LNCaP clone FGC (cell line): ENCODE measurements at places on chromosomes 5 and 9.
A peak's percentile ranks its signal among the peaks of the same experiment; 100 is the strongest.

DNA sequence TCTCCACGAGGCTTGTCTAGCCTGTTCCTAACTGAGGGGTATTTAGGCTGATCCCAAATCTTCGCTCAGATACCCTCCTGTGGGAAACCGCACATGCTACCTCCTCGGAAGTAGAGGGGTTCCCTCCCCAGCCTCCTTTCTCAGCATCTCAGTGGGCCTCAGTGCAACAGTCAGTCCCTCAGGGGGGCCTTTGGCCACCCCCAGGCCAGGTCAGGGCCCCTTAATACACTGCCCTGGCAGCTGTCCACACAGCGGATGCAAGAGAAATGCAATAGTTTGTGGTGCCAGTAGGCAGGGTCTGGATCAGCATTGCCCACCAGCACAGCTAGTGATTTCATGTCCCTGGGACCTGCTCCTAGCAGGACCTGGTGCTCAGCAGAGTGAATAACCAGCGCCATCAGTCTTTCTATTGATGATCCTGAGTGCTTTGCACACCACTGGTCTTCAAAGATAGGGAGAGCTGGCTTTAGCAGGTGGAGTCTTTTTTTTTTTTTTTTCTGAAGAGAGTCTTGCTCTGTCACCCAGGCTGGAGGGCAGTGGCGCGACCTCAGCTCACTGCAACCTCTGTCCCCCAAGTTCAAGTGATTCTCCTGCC, 7.5 kb downstream of the PLPP7 start:
- no peak for DNase-seq

GRCh38 chr9:126916909-126917308, 2.3 kb downstream of the RALGPS1 start:
- no peak for DNase-seq

DNA sequence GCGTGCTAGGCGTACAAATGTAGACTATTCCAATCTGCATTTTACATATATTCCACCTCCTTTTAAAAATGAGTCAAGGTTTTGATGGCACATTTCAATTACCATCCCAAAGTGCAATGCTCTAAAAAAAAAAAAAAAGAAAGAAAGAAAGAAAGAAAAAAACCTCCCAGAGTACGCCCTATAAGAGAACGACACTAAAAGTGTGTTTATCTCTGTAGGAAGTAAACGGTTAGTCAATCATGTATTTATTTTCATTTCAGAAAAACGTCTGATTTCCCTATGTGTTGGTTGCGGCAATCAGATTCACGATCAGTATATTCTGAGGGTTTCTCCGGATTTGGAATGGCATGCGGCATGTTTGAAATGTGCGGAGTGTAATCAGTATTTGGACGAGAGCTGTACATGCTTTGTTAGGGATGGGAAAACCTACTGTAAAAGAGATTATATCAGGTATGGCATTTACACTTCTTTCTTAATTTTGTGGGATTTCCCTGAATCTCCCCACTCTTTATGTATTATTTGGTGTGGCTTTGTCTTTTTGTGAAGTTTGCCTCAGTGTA, 1.1 kb downstream of the ISL1 start:
- no peak for DNase-seq

DNA sequence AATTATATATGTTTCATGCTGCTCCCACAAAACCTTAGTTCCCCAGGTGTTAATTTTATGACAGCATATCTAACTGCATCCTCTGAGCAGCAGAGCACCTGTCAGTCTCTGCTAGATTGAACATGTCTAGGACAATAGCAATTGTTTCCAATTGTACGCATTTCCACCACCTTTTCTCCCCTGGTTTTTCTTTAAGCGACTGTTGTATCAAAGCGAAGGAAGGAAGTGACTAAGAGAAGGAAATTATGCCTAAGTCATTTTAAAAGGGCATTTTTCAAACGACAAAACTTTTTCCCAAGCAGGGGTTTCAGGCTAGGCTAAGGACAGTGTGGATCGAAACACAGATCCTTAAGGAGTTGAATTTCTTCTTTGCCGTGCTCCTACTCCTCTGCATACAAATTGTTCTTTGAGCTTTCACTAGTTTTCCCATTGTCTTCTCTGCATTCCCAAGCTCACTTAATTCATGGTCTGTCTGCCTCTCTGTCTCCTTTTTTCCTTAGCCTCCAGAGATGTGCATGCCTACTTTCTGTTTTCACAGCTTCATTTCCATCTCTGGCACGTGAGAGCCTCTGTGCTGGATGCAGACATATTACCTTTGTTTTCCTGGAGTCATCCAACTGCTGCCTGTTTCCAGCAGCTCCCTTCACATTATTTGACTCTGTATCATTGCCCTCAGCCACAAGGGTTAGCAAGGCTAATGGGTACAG, 39.4 kb upstream of the STARD4 start:
- no peak for DNase-seq

GRCh38 chr5:161889971-161890370, 42.1 kb downstream of the GABRA1 start:
- DNase-seq: no peak

DNA sequence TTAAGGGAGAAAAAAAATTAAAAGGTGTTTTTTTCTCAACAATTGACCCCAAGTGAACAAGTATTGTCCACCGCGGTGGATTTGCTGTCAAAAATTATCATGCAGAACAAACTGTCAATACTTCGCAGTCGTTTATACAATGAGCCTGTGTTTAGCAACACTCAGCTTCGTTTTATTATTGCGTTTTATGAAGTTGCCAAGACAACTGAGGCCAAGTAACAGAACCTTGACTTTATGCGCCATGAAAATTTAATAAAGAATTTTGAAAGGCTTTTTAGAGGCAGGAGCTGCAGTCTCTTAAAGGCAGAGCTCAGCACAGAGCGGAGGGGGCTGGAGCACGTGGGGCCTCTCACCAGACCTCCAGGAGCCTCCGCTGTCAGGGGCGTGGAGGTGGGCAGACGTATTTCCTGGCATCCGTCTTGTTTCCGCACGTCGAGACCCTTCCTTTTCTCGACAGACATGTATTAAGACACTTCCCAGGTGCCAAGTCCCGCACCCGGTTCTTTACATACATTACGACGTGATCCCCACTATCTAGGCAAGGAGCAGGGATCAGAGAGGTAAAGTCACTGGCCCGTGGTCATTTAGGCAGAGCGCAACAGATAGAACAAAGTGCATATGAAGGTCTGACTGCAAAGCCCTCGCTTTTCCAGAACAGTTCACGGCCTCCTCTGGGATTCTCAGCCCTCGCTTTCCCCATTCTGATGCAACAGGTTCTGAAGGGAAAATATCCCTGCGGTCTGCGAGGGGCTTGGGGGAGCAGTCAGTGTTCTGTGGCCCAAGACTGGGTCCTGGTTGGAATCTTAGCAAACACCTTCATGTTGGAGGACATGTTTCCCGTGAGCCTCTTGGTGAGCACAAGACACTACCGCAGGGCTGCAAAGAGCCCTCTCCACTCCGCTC, 164.4 kb downstream of the DAB2IP start:
- DNase-seq: no peak

DNA sequence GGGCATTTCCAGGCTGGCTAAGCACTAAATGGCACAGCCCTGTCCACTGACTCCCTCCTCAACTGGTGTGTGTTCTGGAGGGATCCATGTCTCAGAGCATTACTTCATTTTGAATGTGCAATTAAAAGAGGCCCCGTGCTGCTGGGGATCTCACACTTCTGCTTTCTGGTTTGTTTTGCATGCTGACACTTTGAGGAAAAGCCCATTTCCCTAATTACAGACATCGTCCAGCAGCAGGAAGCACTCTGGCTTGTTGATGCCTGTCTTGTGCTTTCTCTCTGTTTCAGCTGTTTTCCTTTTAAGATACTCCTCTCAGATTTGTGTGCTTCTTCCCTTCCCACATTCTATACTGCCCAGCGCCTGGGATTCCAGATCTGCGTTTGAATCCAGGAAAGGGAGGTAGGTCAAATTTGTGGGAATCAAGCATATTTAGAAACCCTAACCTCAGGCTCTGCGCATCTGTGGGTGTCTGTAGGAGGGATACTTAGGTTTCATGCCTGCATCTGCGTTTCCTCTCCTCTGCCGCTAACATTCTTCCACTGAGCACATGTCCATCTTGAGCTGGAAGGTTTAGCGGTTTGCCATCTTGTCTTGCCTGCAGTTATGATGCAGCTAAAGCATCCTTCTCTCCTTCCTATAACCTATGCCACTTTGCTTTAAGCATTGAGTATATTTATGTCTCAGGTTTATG, 25.7 kb downstream of the SYK start:
- no peak for DNase-seq

DNA sequence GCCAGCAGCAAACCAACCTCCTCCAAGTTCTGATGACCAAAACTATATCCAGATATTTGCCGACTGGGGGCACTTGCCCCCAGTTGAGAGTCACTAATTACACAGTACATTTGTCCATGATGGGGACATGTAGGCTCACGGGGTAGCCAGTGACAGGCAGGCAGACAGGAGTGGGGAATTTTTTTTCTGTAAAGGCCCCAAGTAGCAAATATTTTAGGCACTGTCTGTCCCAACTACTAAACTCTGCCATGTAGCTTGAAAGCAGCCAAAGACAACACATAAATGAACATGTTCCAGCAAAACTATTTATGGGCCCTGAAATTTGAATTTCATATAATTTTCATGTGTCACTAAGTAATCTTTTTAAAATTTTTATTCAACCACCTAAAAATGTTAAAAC, 80.7 kb downstream of the GRIA1 start:
- no peak for DNase-seq

GRCh38 chr5:95042037-95042436, 242.9 kb downstream of the MCTP1 start:
- peak; percentile 67 for DNase-seq

DNA sequence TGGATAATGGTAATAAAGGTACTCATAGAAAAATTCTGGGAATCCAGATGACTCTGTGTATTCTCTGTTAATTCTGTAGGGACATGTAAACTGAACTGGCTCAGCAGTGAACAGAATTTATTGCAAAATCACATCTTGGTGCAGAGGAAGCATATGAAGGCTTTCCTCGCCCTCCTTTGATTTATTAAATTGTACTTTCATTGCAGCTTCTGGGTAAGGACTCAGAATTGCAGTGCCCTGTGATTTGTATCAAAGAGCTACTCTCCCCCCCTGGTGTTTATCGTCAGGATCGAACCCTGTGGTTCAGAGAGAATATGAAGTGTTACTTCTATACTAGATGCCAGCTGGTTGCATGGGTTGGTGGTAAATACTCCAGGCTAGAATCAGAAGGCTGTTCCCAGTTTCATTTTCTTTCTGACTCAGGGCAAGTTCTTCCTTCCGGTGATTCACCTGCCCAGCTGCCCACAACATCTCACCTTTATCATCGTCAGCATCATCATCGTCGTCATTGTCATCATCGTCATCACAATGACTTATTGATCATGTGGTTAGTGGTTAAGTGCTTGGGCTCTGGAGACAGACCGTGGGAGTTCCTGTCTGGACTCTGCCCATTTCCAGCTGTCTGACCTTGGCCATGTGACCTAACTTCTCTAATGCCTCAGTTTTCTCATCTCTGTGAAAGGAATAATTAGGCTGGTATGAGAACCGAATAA, 238.8 kb downstream of the ARHGAP26 start:
- DNase-seq: no peak

DNA sequence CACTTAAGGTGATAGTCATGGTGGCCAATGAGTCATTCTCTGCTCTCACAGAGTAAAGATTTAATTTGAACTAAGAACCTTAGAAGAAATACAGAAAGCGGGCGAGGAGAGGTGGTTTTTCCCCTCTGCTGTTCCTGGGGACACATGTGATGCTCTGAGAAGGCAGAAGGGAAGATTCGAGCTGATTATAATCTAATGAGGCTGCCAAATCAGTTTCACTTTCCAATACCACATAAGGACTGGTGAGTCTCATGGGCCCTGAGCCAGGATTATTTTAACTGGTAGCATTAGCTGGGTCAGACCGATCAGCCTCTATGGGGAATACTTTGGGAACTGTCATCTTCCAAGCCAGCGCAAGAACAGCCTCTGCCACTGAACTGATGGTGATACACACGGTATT, 116.5 kb downstream of the SLC1A3 start:
- DNase-seq: no peak

GRCh38 chr5:38806775-38807258, 39.0 kb upstream of the OSMR start:
- DNase-seq: no peak

DNA sequence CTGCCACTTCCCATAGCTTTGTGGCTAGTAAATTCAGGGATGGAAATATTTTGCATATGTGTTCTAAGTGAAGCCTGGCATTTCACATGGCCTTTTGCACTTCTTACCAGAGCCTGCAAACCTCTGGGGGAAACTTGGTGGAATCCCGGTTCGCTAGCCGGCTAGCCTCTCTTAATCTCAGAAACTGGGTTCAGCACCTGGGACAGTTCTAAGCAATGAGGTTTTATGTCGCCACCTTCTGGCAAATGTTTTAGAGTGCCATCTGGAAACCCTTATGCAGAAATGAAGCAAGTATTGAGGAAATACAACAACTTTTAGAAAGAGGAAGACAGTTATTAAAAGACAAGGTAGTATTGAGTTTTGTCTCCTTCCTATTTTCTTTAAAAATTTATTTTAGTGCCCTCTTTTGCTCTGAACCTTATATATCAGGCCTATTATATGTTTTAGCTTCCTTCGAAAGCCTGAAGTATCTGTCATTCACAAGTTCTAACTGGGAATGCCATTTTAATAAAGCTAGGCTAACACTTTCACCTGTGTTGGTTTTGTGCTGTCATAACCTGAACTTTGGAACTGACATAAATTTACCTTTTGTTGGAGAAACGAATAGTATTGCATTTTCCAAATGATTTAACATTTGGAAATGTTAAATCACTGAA, 963 bp upstream of the HTR1A start:
- DNase-seq: peak; percentile 54

DNA sequence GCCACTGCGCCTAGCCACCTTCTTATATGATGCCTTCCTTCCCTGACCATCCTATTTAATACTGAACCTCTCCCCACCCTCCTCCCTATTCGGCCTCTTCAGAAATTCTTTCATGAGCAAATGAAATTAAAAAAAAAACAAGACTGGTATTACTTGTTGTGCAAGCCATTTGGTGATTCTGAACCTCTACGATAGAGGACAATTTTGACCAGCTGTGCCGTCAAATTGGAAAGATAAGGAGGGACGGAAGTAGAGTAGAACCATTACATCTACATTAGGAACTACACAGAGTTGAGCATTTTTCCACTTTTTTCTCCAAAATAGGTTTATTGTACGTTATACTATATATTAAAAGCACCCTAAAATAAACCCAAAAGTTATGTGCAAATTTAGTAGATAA, 2.9 kb downstream of the DHX29 start:
- no peak for DNase-seq

- no peak for DNase-seq
These were observed 2.2 kb upstream of the JAK2 start for GRCh38 chr9:4982721-4983482.
